ENCODE measurements at places on chromosomes 1 and 21.

- DNase-seq = no peak
These were observed 50.0 kb downstream of the C1orf198 start for GRCh38 chr1:230818367-230818766.

DNA sequence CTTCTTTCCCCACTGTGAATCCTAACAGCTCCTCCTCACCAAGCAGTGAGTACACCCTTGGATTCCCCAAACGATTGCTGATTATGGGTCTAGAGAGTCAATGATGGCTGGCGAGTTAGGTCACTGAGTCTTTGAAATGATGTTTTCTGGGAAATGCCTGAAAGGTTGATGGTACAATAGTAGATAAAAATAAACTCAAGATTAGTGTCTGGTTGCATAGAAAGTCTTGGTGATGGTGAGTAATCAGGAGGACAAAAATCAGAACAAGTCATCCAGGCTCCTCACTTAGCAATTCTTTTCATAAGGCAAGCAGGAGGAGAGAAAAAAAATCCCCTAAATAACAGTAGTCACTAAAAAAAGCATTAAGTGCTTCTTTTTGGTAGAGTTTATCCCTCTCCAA is 22.6 kb downstream of the HLX start:
- DNase-seq = no peak

DNA sequence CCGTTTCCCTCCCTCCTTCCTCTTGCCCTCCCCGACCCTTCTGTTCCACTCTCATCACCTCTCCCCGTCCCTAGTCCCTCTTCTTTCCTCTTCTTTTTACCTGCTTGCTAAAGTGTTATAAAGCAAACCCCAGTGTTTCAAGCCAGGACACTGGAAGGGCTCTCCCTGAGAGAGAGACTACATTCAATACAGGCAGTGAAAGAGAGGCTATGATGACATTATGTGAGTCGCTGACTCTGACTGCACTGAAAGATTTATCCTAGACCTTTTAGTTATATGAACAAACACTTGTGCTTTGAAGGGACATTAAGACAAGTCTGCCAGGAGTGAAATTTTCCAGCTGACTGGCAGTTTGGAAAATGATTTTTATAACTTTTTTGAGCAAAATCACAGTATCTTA is 155.7 kb downstream of the S1PR1 start:
- DNase-seq = no peak

GRCh38 chr1:204075139-204075521 is 2.2 kb downstream of the SOX13 start:
- no peak for DNase-seq

- DNase-seq = no peak
These were observed 251.2 kb upstream of the USP24 start for GRCh38 chr1:55466373-55466772.

DNA sequence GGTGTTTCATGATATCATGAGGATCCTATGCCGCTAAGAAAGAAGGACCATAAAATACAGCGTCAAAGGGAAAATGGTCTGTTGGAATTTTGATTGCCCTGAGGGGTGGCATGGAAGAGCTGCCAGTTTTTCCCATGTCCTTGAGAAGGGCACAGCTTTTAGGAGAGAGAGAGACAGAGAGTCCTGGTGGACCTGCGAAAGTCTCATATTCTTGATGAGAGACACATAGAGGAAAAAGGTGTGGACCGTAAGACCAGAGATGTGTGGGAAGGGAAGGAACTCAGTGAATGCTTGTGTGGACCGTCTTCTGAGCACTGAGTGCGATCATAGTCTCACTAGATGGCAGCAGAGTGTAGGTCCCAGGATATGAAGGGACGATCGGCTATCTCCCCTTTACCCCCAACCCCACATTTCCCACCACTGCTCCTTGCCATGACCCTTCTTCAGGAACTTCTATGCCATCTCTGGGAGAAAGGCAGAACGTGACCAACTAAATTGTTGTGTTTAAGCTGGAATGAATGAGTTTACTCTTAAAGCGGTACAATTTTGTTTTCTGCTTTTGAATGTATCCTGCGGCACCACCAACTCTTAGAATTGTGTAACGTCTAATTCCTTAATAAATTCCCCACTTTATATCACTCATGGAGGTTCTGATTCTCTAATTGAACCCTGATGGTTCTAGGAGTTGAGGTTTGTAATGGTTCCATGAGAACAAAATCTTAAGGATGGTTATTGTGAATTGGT is 117.7 kb downstream of the CTH start:
- no peak for DNase-seq

GRCh38 chr1:226784081-226785049 is 45.3 kb upstream of the ITPKB start:
- no peak for DNase-seq

All from amygdala (tissue), 56 donors.